ENCODE measurements at places on chromosomes 13 and 19.

GRCh38 chr13:105445796-105446195 is 1089.7 kb downstream of the EFNB2 start:
- DNase-seq = no peak

GRCh38 chr13:113129921-113130750 is 7.5 kb downstream of the F10 start:
- no peak for DNase-seq

GRCh38 chr13:79222427-79223205 is 183.4 kb downstream of the RBM26 start:
- no peak for DNase-seq

DNA sequence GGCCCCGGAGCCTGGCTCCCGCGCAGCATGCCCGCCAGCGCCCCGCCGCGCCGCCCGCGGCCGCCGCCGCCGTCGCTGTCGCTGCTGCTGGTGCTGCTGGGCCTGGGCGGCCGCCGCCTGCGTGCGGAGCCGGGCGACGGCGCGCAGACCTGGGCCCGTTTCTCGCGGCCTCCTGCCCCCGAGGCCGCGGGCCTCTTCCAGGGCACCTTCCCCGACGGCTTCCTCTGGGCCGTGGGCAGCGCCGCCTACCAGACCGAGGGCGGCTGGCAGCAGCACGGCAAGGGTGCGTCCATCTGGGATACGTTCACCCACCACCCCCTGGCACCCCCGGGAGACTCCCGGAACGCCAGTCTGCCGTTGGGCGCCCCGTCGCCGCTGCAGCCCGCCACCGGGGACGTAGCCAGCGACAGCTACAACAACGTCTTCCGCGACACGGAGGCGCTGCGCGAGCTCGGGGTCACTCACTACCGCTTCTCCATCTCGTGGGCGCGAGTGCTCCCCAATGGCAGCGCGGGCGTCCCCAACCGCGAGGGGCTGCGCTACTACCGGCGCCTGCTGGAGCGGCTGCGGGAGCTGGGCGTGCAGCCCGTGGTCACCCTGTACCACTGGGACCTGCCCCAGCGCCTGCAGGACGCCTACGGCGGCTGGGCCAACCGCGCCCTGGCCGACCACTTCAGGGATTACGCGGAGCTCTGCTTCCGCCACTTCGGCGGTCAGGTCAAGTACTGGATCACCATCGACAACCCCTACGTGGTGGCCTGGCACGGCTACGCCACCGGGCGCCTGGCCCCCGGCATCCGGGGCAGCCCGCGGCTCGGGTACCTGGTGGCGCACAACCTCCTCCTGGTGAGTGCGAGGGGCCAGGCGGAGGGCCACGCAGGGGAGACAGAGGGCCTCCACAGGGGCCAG is at the start of gene KL:
KL (plus strand) TSS at position 10 of the 909 bp plus-strand sequence; CDS start at position 28, 18 bp downstream.
- no peak for DNase-seq

DNA sequence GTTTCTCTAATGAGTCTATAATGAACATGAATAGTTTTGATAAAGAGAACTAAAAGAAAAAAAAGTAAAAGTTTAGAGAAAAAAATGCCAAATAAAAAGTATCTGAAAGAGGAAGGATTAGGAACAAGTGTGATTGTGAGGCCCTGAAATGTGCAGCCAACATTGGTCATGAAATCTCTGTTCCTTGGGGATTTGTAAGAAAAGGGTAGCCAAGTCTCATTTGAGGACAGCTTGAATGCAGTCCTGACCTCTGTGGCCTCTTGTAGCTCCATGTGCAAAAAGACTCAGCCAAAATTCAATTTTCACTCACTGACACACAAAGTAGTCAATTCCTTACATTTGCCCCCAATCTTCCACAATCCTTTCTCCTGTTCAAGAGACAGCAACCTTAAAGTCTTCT is 167.9 kb downstream of the KLF12 start:
- DNase-seq = no peak
